ENCODE measurements at places on chromosomes 4 and X.

- DNase-seq, result no peak
Observed at GRCh38 chrX:49242545-49243066, 7.3 kb downstream of the CCDC22 start.

DNA sequence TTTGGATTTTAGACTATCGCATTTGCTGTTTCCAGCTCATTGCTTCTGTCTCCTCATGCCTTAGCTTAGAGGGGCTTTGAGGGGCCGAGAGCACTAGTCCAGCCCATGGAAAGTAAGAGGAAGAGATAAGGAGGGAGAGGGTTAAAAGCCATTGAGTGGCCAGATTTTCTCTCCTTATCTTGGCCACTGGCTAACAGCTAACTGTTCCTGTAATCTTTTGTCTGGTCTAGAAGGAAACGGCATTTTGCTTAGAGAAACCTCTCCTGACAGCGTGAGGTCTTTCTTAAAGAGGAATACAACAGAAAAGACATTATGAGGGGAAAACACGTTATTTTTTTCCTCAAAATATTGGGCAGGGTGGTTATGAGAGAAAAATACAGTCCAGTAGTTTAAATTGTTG, 7.9 kb downstream of the GPR101 start:
- DNase-seq, result no peak

GRCh38 chr4:128560754-128561495, 248.6 kb upstream of the JADE1 start:
- no peak for DNase-seq

DNA sequence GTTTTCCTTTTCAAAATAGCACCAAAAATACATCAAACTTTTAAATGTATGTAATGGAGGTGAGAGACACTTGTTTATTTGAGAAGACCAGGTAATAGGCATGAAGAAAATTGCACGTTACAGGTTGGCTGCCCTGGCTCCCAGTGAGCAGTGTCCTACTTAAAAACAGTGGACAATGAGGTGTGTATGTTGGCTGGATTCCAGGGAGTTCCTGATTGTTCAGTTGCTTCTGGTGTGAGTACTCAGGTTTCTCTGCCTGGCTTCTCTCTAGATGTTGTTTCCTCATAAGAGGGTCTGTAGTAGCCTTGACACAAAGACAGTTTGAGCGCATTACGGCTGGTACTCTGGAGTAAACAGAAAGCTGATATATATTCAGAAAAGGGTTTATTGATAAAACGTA, 29.4 kb downstream of the SNX25 start:
- no peak for DNase-seq
